ENCODE measurements at places on chromosomes 7 and 10.

DNA sequence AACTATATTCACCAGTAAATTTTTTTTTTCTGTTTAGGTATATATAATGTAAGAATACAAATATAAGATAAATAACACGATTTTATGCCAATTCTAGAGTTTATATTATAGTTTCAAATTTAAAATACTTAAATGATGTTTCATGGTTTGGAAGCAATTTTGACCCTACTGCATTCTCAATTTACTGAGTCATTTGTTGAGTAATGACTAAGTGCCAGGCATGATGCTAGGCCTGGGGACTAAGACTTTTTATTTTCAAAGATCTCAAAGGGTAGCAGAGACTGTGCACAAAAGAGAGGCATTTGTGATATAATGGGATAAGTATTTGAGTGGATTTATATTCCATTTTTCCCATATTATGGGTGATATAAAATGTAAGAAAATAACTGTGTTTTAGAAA, 78.9 kb upstream of the SMIM30 start:
- DNase-seq: no peak

DNA sequence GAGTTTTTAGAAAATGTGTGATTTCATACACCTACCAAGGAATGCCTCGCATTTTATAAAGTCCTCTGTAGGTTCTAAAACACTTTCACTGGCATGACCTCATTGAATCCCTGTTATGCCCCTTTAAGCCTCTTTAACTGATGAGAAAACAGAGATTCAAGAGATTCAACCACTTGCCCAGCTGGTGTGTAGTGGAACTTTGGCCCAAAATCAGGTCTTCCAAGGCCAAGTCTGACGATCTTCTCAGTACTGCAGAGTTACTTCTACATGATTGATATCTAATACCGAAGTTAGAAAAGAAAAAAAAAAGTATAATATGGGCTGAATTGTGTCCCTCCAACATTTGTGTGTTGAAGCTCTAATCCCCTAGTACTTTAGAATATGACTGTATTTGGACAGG, 202.0 kb downstream of the WDR11 start:
- no peak for DNase-seq

DNA sequence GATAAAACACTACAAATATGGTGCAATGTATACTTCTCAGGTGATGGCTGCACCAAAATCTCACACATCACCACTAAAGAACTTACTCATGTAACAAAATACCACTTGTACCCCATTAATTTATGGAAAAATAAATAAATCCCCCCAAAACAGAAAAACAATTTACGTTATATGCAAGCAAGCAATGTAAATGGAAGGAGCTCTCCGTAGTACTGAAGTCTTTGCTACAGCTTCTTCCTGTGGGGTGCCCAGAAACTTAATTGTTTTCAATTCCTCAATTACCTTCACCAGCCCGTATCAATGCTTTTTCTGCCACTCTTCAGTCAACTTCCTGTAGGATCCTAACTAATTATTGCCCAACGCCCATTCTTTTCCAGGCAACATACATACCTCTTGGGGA, 138.1 kb downstream of the RELN start:
- no peak for DNase-seq

- no peak for DNase-seq
Measured at GRCh38 chr7:31464601-31465000, 49.3 kb upstream of the ITPRID1 start.

- DNase-seq: no peak
Measured at GRCh38 chr7:155653803-155654202, 9.3 kb downstream of the RBM33 start.

GRCh38 chr10:10489076-10489475, 528.6 kb upstream of the CELF2 start:
- DNase-seq: no peak

GRCh38 chr7:18366394-18366793, 129.2 kb upstream of the HDAC9 start:
- no peak for DNase-seq

DNA sequence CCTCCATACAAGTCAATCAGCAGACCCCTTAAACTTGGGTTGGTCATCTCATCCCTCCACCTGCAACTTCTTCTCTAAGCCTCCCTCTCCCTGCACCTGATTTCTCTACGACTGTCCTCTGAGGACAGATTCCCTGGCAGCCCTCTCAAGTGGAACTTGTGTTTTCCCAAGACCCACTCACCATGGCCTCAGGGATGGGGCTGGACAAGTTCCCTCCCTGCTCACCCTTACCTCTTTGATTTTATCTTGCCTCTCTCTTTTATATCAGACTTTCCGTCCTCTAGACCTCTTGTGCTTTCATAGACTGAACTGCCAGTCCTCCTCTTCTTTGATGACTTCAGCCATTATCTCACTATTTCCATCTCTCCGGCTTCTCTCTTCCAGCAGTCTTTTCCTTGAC, 46.2 kb upstream of the ARL4A start:
- DNase-seq: no peak

- DNase-seq: no peak
Measured at GRCh38 chr10:102710609-102711008, 3.6 kb downstream of the ARL3 start.

DNA sequence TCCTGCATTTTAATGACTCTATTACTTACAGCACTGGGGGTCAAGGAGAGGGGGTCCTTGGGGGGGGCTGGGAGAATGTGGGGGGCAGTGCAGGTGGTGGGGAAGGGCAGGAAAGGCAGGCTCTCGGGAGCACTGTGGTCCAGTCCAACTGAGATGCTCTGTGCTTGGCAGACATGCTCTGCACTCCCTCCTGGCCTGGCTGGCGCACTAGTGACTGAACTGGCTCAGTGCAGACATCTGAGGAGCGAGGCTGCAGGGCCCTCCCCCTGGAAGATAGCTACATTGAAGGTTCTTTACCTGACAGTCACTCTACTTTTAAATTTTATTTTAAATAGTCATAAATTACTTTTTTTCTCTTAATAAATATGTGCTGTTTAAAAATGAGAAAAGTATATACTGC, 105.7 kb downstream of the NEURL1 start:
- no peak for DNase-seq

- no peak for DNase-seq
Measured at GRCh38 chr7:155816192-155816508, 3.9 kb upstream of the SHH start.

- no peak for DNase-seq
Measured at GRCh38 chr7:41134300-41135255, 568.3 kb downstream of the INHBA start.

DNA sequence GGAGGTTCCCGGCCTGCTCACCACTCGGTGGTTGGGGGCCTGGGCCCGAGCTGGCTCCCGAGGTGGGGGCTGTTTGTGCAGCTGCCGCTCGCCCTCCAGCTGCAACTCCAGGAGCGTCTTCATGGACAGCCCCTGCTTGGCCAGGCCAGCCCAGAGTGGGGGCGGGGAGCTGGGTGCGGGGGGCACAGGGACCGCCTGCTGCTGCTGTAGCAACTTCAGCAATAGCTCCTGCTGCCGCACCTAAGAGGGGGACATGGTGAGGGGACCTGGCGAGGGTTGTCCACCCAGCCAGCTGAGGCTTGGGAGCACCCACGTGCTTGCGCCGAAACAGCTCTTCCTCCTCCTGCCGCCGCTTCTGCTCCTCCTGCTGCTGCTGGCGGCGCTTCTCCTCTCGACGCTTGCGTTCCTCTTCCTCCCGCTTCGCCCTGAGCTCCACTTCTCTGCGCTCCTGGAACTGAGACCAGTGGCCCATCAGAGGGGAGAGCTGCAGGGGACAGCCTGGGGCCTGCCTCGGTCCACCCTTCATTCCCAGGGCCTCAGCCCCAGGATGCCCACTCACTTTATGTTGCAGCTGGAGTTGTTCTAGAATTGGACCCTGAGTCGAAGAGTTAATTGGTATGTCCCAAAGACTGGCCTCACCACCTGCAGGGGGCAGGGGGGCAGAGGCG, 9.6 kb downstream of the GNB2 start:
- DNase-seq: no peak

GRCh38 chr10:88994019-88994418, 3.4 kb downstream of the FAS start:
- no peak for DNase-seq

DNA sequence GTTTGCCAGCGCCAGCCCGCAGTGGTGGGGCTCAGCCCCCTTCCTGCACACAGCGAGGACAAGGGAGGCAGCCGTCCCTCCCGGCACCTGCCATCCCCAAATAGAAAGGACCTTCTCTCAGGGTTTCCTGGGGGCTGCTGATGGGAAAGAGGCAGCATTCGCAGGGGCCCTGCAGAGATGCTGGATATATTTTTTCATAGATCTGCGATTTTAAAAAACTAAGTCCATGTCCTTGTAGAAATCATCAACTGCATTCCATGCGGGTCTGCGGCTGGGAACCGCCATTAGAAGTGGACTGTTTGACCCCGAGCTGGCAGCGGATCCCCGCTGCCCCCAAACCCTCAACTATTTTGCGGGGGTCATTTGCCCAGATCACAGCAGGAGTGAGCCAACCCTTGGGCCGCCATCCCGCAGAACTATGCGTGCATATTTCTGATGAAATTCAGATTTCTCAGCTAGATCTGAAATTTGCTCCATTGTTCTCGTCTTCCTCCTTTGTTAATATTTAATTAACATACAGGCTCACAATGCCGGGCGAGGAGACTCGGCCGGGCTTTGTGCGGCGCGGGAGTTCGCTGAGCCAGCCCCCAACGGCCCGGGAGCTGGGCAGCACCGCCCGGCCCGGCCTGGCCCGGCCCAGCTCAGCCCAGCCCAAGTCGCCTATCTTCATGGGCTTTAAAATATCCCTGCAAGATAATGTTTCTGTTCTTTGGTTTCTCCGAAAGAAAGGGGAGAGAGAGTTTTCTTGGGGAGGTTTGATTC, 2.0 kb downstream of the EN2 start:
- DNase-seq: no peak

GRCh38 chr7:42071372-42072261, 165.4 kb downstream of the GLI3 start:
- DNase-seq: no peak

GRCh38 chr7:81308643-81309322, 389.9 kb upstream of the SEMA3C start:
- no peak for DNase-seq

DNA sequence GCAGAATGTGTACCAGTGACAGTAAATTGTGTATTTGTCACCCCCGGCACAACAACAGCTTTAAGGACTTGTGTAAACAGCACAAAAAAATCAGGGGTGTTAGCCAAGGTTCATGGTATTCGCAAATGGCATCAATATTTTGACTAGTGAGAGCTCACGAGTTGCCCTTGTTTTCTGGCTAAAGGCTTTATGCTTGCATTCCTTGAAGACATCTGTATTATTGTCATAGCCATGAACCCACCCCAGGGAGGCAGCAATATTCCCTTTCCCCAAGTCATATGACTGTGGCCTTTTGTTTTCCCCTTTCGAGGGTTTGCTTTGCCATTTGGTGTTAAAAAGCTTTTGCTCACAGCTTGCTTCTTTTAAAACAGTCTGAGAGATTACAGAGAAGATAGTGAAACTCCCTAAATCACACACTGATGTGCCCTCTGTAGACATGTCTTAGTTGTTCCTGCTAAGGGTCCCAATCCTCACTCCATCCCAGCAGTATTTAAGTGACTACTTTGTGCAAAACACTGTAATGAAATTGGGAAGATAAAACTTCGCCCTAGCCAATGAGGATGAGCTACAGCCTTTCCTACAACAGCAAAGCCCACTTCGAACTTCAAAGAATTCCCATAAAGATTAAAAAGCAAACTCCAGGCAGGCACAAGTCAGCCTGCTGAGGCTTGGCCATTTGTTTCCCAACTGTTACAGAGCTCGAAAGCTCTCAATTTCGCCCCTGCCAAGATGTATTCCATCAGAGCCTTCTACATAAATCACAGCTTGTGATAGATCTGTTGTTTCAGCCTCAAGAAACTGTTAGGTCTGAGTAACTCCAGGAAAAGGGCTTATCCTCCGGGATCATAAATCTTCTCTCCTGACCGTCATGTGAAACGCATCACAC, 172.3 kb downstream of the ADAM12 start:
- DNase-seq: no peak

GRCh38 chr10:72219235-72219814, 3.2 kb upstream of the ASCC1 start:
- DNase-seq: no peak

DNA sequence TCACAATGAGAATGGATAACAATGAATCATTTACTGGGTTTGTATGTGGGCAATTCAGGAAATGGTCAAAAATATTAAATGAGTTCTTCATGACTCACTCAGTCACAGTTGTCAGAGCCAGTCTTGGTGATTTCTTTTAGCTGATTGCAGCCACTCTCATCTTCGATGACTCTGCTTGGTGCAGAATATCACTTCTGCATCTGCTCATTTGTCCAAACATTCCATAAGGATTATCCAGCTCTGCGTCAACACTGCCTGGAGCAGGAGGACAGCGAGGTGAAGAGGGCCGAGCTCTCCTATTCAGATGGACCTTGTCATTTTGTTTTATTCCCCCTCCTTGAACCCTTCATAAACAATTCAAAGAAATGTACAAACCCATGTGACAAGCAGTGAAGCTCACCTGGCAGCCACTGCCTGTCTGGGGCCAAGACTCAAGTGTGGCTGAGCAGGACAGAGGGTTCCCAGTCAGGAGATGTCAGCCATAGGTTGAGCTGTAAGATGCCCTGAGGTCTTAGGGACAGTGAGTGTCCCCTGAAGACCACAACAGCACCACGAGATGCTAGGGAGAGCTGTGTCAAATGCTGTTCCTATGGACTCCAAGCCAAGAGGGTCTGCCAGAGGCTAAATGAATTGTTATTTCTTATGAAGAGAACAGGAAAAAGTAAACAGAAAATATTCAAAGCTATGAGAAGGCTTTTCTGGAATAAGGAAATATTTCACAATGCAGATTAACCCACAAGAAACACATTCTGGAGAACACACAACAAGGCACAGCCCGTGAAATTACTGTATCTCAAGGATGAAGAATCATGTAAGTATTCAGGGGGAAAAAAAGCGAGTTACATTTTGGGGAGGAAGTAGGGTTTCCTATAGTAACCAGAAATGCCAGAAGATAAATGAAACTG, 33.1 kb upstream of the EGFR start:
- DNase-seq: no peak

DNA sequence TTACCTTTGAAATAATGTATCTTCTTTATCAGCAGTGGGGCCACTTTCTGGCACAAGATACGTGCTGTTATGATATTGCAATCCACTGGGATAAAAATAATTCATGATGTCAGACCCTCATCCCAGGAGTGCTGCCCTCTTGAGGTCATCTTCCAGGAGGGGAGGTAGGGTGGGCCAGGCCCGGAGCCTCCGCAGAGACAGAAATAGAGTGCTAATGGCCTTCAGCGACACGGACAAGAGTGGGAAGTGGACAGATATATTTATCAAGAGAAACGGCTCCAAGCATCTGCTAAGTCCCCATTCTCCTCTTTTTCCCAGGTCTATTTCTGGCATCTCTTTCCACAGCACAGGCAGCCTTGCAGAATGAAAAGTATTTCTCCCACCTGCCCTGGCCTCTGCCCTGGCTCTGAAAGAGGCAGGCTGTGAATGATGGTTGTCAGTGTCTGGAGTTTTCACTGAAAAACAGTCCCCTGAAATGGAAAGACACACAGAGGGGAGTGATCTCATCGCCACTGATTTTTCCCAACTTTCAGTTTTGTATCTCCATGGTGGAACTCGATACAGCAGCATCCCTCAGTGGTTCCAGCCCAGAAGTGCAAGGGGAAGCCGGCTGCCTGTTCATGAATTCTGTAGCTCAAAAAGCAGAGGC, 251.7 kb upstream of the MYO3A start:
- DNase-seq: no peak

- DNase-seq: no peak
Measured at GRCh38 chr7:139505563-139505962, 17.9 kb upstream of the CLEC2L start.

GRCh38 chr7:84043661-84044191, 150.9 kb downstream of the SEMA3A start:
- DNase-seq: no peak
